ENCODE measurements at places on chromosomes 11 and 22.

DNA sequence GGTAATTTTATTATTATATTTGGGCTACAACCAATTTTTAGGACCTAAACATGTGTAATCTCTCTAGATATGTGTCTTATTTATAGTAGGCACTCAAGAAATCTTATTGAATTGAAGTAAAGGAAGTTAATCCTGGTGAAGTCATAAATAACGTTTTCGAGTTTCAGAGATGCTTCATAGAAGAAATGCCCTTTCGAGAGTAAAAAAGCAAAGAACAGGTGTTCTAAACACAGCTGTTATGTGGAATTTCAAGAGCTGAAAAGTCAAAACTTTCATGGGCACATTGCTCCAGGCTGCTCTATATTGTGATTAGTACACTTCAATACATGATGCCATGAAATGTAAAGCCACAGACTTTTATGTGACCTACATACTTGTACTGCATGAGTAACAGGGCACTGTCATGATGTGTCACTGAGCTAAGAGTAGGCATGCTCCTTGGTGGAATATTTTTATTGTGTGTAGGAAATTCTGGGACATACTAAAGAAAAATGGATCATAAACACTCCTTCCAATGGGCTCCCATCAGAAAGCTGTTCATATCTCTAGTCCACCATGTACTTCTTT lies 7.2 kb upstream of the ELMOD1 start:
- DNase-seq: no peak

DNA sequence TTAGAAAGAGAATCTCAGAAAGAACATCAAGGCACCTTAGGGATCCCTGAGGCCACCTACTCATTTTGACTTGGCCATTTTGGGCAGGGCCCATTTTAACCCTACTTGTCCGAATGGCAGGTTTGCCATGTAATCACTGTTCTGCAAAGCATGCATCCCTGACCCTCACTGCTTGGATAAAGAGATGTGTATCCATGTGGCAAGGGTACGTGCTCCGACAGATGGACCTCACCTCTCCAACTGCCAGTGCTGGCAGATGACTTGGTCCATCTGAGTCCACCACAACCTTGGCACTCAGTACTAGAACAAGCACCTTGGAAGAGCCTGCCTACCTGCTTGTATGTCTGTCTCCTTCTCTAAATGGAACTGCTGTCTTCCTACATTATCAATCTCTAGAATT lies 139.4 kb downstream of the SPATA19 start:
- no peak for DNase-seq

DNA sequence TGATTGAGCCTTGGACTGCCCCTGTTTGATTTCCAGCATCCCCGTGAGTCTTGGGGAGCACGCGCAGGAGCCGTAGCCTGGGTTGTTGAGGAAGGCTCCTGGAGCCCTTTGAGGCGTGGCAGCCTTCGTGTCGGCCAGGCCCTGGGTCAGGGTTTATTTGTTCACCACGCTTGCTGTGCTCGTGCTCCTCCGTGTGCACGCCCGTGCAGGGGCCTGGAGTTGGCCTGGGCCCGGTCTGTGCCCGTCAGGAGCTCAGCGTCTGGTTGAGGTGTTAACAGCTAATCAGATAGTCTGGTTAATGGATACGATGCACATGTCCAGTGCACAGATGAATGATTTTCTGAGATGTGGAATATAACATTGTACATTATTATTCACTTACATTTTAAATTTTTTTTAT lies 8.0 kb downstream of the IGHMBP2 start:
- DNase-seq: no peak

DNA sequence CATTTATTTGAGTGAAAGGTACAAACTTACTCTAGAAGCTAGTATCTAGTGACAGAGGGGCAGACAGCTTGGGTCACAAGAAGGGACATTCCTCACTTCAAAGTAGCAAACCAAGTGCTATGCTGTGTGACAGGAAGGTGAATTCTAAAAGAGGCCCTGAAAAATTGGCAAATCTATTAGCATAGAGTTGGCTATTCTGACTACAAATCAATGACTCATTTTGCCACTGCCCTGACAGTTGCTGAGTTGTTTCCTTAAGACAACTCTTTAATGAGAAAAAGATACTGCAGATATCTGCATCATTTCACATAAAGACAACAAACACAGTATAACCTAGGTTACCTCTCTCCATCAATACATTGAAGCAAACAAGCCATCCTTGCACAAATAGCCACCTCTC lies 524.0 kb upstream of the LRRC4C start:
- no peak for DNase-seq

GRCh38 chr22:26561756-26562417 lies 28.0 kb downstream of the TPST2 start:
- DNase-seq: no peak

GRCh38 chr22:46617986-46618647 lies 2.1 kb upstream of the GRAMD4 start:
- no peak for DNase-seq

Measured in COLO829 (cell line).